Stimulated activated CD8-positive, alpha-beta memory T cell treated with anti-CD3 and anti-CD28 coated beads, Interleukin-4, amount 100 ng/mL, for 4 hours (primary cell): ENCODE measurements at places on chromosomes 1 and 21.

- no peak for DNase-seq
Observed at GRCh38 chr1:33971018-33971710, 107.3 kb downstream of the HMGB4 start.

DNA sequence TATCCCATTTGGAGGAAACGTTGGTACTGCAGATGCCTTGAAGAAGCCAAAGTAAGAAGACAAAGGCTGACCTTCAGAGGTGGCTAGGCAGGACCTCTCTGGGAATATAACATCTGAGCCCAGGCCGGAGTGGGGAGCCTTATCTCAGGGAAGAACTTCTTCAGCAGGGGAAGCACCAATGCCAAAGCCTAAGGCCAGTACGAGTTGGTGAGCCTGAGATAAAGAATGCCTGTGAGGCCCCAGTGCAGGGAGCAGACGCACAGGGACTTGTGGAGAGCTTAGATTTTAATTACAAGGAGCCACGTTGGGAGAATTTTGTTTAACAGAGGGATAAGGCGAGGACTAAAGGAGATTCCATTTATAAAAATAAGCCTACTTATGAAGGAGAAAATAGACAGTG lies 468.8 kb upstream of the RUNX1 start:
- no peak for DNase-seq

GRCh38 chr1:82555501-82555900 lies 754.8 kb downstream of the ADGRL2 start:
- no peak for DNase-seq

GRCh38 chr21:38805328-38806152 lies at the start of gene ETS2:
Gene ETS2, plus strand, starts transcription at chr21:38805929. Its CDS starts 4,106 bp downstream, at chr21:38810035.
- DNase-seq, result peak; percentile 57

- DNase-seq, result no peak
Observed at GRCh38 chr1:222706815-222707214, 5.5 kb downstream of the AIDA start.
